Stimulated activated CD4-positive, alpha-beta T cell treated with anti-CD3 and anti-CD28 coated beads, Interleukin-2, amount 100 ng/mL, for 24 hours (primary cell): ENCODE measurements at places on chromosomes 5 and 9.

DNA sequence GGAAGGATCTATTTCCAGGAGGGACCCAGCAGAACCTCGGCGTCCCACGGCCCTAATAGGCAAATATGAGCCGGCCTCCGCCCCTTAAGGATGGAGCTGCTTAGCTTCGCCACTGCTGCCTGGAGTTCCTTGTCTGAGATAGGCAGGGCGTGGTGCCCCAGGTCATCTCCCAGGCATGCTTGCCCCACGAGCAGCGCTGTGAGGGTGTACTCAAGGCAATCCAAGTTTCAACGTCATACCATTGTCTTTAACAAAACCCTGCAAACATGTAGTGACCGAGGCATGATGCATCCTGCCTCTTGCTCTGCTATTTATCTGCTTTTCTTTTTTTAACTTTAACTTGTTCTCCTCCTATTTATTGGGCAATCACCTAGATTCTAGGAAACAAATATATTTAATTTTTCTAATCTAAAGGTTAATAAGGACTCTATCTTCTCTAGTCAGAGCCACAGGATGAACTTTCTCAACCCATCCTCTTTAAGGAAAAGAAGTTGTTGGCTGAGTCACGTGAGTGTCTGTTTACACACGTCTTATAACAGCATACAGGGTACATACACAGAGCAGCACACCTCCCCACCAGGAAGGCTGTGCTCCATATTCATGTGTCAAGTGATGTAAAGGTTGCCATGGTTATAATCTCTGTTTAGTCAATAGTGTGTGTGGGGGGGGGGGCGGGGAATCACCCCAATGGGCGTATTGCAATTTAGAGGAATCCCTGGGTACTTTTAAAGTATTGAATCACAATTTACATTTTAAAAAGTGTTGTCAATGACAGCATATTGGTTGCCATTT is 27.3 kb upstream of the ZSWIM6 start:
- DNase-seq, result no peak

DNA sequence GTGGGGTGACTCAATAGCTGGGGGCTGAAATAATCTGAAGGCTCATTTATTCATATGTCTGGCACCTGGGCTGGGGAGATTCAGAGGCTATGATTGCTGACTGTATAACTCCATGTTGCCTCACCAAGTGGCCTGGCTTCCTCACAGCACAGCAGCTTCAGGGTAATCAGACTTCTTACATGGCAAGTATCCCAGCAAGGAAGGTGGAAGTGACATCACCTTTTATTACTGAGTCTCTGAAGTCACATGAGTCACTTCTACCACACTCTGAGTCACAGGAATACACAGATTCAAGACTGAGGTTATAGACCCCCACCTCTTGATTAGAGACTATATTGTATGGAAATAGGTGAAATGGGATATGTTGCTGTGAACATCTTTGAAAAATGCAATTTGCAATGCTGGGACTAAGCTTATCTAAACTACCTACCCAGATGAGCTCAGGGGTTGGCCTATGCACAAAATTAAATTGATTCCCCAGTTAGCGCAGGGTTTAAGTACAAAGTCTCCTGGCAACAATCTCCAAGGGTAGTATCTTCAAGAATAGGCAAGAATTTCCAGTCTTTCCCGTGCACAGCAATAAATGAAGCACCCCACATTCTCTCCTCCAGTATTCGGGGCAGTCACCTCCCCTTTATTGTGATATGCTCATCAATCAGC is 553.1 kb downstream of the LRRC70 start:
- DNase-seq, result no peak

DNA sequence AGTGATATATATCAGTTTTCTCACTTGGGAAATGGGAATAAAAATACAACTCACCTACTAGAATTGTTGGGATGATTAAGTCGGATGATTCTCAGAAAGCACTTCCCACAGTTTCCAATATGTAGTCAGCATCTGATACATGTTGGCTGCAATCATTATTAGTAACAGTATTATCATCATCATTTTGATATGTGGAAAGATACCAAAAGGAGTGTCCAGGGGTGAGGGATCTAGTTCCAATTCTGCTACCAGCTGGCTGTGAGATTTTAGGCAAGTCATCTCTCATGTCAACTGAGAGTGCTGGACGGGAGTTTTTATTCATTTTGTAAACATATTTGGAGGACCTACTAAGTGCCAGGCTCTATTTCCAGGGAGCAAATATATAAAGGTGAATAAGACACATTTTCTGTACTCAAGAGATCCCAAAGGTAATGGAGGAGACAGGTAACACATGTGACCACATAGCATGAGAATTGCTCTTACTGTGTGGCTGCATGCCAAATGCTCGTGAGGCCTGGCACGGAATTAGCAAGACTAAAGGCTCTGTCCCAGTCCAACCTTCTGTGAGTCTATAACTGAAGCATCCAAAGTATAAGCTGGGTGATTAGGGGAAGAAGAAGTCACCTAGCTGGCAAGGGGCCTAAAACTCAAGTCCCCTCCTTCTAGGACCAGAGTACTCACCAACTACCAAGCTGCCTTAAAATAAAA is 83.0 kb downstream of the GRIA1 start:
- DNase-seq, result no peak

DNA sequence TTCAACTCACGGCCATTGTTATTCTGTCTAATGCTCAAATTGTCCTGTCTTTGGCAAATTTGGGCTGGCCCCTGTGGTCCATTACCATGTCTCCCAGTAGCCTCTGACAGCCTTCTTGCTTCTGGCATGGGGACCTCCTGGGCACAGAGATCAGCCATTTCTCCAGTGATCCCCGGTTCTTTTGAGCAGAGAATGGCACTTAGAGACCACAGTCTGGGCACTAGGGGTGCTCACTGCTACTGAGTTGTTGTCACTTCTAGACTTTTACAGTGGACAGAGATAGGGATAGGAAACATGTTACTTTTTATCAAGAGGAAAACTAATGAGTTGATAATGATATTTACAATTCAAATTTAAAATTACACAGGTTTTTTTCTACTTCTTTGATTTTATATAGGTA is 47.6 kb upstream of the BARHL1 start:
- no peak for DNase-seq

- no peak for DNase-seq
Measured at GRCh38 chr9:121168052-121168451, 33.6 kb downstream of the RAB14 start.

- DNase-seq, result no peak
Measured at GRCh38 chr5:163712011-163712410, 206.6 kb downstream of the MAT2B start.

GRCh38 chr9:114938687-114939575 is 8.5 kb upstream of the TNFSF8 start:
- no peak for DNase-seq

DNA sequence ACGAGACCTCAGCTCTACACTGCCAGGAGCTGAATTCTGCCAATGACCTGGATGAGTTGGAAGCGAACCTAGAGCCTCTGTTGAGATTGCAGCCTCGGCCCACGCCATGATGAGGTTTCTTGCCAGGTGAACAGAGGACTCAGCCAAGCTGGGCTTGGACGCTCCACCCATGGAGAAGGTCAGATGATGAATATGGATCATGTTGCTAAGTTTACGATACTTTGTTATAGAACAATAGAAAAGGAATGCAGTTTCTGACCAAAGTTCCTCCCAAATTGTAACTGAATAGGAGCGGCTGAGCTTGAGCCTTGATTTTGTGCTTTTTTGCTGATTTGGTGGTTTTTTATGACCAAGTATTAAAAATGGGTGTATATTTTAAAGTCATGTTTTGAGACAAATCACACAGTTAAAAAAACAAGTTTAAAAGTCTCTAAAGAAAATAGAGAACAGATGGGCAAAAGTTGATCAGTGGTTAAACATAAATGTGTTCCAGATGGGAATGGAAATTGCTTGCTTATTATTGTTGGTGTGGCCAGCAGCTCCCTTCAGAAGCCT is 32.9 kb downstream of the ROPN1L start:
- DNase-seq, result no peak

GRCh38 chr5:179261301-179262125 is 83.7 kb downstream of the ADAMTS2 start:
- DNase-seq, result peak; percentile 16

DNA sequence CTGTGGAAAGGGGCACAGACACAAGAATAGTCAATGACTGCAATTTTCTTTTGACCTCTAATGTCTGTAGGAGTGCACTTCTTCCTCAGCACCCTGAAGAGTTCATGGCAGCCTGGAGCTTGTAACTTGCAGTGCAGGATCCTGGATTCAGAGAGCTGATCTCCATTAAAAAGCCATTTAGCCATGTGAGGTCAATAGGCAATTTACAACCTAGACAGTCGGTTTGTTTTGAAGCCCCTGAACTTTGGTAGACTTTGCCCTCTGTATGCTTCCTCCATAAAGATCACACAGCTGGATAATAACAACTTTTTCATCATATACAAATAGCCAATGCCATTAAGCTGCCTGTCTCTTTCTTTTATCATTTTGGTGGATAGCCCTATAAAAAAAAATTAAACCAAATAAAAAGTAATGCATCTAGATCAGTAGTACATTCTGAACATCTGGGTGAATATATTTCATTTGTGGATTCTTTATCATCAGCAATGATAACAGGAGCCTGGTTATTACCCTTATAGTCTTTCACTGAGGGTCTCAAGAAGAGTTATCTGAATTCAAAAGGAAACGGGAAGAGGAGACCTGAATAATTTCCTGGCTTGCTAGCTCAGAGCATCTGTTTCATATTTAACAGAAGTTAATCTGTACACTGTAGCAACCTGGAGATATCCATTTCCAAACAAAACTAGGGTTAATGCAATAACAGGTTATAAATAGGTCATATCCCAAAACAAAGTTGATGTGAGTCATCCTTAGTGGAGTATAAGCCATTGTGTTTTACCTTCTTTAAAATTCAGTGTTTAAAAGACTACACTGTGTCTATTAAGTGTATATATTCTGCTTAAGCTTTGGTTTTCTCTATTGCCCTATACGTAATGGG is 193.8 kb upstream of the ACTBL2 start:
- no peak for DNase-seq

DNA sequence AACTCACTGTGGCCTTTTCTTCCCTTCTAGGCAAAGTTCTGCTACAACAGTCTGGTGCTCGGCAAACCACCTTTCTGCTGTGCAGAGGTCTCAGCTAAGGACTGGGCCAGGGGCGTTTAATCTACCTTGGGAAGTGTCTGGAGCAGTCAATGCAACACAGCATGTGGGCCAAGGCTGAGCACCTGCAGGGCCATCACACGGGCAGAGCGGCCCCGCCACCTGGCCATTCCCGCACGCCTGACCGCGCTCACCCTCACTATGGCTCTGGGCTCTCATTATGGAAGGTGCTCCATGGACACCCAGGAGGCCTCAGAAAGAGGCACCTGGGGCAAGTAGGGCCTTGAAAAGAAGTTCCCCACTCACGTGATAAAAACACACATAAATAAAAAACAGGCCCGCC is 65.7 kb upstream of the TBC1D9B start:
- no peak for DNase-seq

- DNase-seq, result peak; percentile 73
Measured at GRCh38 chr5:180784497-180785097, 18.0 kb downstream of the MGAT1 start.

- DNase-seq, result no peak
Measured at GRCh38 chr5:86875539-86875938, 257.8 kb downstream of the COX7C start.

GRCh38 chr5:180652771-180653170 is 3.4 kb upstream of the FLT4 start:
- DNase-seq, result no peak

- DNase-seq, result no peak
Measured at GRCh38 chr9:74275872-74276508, 221.1 kb upstream of the RORB start.

DNA sequence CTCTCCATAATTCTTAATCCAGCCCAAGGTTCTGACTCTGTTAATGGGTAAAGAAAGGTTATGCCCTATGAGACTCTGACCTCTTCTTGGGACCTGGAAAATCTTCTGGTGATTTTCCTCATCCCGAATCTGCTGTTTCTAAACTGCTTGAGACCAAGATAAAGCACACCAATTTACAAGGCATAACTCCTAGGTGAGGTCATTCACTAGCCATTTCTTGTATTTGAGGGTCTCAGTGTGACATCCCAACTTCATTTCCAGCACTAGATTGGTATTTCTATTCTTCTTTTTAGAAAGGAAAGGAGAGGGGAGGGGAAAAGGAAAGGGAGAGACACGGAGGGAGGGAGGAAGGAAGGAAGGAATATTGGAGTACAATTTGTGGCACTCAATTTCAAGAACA is 51.6 kb downstream of the SLC1A1 start:
- DNase-seq, result no peak

DNA sequence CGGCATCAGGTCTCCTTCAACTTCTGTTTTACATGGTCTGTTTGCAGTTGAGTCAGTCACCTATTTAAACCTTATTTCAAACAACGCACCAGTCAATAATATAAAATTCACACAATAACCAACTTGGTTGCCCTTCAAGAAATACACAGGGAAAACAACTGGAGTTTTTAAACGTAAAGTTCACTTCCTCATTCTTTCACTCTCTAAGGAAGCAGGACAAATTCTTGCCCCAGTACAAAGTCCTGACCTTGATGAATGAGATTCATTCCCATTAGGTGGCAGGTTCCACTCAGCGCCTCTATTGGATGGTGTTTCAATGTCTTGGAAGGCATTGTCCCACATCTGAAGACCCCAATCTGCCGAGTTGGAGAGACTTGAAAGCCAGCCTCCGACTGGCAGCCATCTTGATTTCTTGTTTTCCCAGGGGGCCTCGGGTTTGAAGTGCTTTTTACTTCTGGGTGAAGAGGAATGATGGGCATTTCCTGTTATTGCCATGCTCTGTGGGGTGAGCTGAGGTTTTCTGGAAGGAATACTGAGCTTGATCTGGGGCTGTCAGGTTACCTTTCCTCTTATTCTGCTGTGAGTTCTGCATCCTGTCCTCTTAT is 105.0 kb downstream of the ACER2 start:
- DNase-seq, result no peak

- DNase-seq, result no peak
Measured at GRCh38 chr9:94687451-94687850, 39.0 kb upstream of the AOPEP start.

DNA sequence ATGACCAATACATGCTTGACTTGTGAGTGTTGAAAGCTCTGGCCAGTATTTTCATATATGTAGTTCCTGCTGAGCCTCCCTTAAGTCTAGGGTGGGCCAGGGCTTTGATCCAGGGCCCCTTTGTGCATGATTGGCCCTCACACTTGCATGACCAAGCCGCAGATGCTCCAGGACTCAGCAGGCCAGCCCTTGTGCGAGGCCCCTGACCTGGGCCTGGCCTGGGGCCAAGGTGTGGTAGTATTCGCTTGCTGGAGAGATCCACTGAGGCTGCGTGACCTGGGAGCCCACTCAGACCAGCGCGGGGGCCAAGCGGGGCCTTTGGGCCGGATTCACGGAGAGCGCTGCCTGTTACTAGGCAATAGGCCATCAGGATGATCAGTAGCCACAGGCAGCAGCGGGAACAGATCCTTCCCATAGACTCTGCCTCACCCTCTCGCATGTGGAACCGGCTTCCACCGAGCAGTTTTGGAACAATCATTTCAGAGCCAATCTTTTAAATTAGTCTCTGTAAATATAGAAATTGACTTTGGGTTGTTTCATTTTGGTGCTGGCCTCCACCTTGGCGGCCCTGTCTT is 79.0 kb upstream of the PTCH1 start:
- DNase-seq, result no peak

DNA sequence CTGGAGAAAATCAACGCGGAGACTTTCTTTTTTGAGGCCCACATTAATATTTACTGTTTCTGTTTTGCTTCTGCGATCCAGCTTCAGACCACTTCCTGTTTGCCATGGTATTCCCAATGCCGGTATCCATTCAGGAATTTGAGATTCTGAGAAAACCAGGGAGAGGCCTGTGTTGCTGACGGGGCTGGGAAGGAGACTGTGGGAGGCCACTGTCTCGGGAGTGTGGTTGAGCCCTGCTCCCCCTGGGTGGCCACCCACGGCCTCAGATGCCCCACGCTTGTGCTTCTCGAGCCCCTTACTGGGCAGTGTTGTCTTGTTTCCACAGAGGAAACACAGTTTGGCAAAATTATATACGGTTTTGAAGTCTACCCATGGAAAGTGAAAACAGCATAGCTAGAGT is 403.6 kb upstream of the IRX2 start:
- DNase-seq, result no peak
